ENCODE measurements at places on chromosomes 11 and 22. TPM values are rescaled to one million over a fixed set of nuclear protein-coding genes. Genes with fewer than 3 reads are reported as not detected.
A peak's percentile ranks its signal among the peaks of the same experiment; 100 is the strongest.

- no peak for DNase-seq
Measured at GRCh38 chr11:121550247-121551030, 97.7 kb upstream of the SORL1-AS1 start.

GRCh38 chr11:115290893-115291292 lies 213.3 kb downstream of the CADM1 start:
- DNase-seq, result peak; percentile 35

- DNase-seq, result no peak
Measured at GRCh38 chr22:47064016-47064415, 301.6 kb downstream of the TBC1D22A start.

GRCh38 chr11:62151737-62152102 lies 27.9 kb downstream of the INCENP start:
- no peak for DNase-seq

GRCh38 chr11:128814856-128815705 lies 52.0 kb downstream of the KCNJ1 start:
- peak; percentile 82 for DNase-seq

- no peak for DNase-seq
Measured at GRCh38 chr11:134330611-134331353, 1.0 kb upstream of the GLB1L2 start.

DNA sequence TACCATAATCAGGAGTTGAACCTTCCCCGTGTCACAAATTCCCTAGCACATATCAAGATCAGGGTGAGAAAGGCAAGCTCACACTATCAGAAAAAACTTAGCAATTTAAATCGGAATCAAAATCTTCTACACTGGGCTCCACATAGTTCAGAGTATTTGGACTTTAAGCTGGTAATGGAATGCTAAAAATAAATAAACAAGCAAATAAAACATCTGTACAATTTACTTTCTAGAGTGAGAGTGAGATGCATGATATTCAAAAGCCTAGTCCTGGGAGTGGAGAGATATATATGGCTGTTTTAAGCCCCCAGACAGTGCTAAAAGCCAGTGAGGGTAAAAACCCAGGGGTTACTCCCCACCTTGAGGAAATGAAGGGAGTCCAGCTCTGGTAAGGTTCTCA lies 380.6 kb downstream of the SOX6 start:
- no peak for DNase-seq

- DNase-seq, result no peak
Measured at GRCh38 chr11:23903044-23903704, 593.7 kb upstream of the LUZP2 start.

GRCh38 chr11:100586361-100587101 lies 100.6 kb upstream of the ARHGAP42 start:
- DNase-seq, result no peak

DNA sequence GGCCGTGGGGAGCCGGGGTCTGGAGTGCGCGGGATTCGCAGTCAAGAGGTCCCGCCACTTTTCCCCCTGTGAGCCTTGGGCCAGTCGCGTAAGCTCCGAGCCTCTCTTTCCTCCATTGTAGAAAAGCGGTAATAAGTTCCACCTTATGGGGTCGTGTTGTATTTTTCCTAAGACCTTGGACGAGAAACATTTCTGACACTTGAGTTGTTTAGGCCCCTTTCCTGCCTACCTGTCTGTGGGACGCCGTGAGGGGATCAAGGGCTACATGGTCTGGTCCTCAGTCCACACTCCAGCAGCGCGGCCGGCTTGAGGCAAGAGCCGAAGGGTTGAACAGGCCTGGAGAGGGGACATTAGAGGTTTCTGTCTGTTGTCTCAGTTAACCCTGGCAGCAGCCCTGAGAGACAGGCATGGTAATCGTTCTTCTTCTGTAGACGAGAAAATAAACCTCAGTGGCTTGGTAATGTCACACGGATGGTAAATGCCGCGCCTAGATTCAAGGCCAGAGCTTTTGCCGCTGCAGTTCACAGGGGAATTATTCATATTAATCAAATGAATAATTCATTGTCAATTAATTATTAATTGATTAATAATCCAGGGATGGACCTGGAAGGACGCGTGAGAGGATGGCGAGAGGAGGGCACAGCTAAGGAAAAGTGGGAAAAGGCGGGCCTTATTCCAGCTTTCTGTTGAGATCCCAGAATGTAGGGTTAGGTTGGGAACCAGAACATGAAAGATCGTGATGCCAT lies 545 bp downstream of the FEN1 start:
- no peak for DNase-seq

- no peak for DNase-seq
Measured at GRCh38 chr11:64378335-64378880, 19.4 kb downstream of the RPS6KA4 start.

DNA sequence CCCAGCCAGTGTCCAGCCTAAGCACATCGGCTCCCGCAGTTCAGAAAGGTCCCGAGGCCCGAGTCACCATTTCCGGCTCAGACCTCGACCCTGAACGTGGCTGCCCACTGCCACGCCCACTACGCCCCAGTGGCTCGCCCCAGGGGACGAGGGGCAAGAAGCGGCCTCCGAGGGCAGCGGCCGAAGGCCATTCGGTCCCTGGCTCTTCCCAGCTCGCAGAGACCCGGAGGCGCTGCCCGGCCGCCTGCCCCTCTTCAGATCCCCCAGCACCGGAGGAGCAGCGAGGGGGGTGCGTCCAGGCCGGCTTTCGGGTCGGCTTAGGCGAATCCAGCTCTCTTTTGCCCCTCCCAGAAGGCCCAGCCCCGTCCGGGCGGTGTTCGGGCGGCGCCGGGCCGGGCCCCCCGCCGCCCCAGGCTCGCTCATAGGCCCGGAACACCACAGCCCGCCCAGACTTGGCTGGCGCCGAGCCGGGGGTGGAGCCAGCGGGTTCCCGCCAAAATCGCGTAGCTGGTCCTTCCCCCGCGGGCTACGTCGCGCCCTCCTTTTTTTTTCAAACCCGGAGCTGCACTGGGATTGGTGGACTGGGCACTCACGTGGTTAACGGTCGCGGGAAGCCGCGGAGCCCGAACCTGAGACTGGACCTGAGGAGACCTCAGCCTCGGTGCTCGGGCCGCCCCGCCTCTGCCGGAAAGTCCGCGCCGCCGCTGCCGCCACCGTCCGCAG lies at the start of gene WEE1:
TSS of gene WEE1 (plus strand) at position 619 of the 723 bp plus-strand sequence. CDS start 264 bp downstream, outside the sequence.
- peak; percentile 91 for DNase-seq

DNA sequence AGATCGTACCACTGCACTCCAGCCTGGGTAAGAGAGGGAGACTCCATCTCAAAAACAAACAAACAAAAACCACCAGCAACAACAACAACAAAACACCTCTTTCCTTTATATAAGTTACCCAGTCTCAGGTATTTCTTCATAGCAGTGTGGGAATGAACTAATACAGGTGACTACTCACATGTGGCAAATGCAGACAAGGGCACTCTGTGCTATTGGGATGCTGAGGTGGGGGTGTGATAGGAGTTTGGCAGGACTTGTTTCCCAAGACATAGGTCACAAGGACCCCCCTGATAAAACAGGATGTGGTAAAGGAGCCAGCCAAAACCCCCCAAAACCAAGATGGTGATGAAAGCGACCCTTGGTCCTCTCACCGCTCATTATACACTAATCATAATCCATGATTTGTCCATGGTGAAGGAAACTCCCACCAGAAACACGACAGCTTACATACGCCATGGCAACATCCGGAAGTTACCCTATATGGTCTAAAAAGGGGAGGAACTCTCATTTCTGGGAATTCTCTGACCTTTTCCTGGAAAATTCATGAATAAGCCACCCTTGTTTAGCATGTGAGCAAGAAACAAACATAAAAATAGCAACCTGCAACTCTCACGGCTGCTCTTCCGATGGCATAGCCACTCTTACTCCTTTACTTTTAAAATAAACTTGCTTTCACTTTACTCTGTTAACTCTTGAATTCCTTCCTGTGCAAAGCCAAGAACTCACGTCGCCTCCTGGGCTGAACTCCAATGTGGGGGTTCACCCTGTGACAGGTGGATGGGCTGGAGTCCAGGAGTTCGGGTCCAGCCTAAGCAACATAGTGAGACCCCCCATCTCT lies 18.8 kb upstream of the INCENP start:
- no peak for DNase-seq

DNA sequence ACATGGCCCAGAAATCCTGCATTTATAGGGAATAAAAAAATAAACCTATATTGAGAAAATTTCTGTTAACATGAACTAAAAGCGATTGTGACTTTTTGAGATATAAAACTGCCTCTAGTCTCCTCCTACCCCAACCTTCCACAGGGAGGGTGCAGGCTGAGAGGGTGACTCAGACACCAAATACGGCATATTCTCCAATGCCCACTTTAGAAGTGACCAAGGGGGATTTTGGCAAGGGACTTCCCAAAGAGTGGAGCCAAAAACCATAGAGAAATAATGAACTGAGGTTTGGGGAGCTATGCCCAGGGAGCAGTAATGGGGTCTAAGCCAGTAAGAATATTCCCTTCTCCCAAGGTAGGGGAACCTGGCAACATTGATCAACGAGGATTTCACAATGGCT lies 124.9 kb upstream of the ZC3H12C start:
- DNase-seq, result no peak

DNA sequence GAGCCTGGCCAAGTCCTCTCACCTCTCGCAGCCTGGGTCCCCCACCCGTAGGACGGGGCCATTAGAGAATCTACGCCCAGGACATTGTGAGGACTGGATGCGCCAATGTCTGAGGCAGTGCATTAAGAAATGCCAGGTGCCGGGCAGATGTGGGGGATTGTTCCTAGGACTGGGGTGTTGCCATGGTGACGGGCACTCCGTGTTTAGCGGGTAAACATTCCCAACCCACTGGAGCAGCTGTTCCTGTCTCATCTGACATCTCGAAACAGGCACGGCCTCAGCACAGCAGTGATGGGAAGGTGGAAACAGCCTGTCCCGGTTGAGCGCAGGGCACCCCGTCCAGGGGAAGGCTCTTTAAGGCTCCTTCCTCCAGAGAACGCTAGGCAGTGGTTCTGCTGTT lies 99.6 kb upstream of the RTL6 start:
- no peak for DNase-seq

DNA sequence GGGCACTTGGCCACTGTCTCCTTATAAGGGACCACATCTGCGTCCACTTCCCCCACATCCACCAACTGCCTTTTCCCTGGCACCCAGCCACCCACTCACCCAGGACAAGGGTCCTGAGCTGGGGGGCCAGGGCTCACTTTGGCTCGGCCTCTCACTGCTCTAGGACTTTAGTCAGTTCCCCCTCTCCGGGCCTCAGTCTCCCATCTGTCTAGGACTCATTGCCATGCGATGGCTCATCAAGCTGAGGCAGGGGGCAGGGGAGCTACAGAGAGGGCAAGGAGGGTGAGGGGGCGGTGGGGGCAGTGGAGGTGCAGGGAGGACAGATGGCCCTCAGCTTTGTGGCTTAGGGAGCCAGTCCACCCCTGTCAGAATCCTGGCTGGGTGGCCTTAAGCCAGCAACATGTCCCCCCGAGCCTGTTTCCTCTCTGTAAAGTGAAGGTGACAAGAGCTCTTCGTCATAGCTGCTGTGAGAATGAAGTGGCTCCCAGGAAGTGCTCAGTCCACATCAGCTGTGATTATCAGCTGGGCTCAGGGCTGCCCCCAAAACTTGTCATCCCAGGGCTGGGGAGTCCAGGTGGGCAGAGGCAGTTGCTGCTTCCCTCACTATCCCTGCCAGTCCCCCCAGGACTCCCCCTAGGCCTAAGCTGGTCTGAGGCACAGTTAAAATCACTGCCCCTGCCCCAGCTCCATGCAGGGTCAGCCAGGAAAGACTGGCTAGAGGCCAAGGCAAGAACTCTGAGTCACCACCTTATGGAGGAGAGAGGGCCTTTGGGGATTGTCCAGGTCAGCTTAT lies 14.9 kb downstream of the RAC2 start:
- no peak for DNase-seq

DNA sequence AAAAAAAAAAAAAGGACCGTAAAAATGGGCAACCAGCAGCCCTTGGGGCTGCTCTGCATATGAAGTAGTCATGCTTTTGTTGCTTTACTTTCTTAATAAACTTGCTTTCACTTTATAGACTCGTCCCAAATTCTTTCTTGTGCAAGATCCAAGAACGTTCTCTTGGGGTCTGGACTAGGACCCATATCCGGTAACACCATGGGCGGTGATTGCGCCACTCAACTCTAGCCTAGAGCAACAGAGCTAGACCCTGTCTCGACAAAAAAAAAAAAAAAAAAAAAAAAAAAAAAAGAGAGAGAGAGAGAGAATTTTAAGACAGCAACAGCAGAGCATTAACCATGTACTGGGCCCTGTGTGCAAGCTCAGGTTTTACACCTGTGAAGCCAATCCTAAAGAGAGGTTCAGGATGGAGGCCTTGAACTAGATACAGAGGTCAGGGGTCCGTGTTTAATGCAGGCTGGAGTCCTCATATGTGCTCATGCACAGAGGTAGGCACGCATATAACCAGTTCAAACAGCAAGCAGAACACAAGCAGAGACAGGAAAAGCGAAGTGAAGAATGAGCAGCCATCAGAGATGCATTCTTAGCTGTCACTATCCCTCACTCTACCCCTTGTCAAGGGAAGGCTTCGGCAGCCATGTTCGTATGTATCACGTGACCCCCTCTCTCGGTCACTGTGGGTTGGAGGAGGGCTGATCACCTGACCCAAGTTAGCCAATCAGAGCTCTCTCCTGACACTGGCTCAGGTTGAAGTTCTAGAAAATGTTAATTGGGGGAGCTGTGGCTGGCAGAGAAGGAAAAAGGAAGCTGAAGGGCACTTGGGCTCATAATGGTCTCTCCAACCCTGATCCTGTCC lies 16.7 kb upstream of the SYT12 start:
- DNase-seq, result no peak

DNA sequence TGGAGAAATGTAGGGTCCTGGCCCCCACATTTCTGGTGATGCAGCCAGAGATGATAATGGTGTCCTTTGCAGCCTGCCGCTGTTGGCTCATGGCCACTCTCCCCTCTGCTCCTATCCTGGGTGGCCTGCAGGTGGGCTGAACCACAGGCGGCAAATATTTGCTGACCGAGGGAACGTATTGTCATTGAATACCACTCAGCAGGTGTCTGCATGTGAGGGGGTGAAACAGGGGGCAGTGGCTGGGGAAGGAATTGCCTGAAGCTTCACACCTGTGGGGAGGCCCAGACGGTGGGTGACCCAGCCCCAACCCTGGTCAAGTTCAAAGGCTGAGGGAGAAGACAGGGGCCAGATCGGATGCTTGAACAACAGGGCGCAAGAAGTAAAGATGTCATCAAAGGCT lies 73.3 kb upstream of the WNT11 start:
- no peak for DNase-seq

DNA sequence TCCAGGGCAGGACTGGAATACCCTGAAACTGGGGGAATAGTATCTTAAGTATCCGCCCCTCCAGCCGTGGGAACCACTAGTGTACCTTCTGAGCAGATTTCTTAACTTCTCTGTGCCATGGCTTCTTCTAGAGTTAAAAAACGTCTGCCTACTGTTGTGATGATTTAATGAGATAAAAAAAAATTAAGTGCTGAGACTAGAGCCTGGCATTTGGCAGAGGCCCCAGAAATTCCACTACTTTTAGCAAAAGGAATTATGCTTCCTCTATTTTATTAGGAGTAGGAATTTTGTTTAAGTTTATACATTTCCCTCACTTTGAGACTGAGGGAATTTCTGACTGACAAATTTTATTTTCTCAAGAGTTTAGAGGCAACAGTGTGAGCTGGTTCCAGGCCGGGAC lies 371.2 kb upstream of the B3GAT1 start:
- no peak for DNase-seq

- DNase-seq, result no peak
Measured at GRCh38 chr11:95512177-95512576, 277.4 kb downstream of the FAM76B start.

Gene MAPK1
- 128 TPM for polyA plus RNA-seq

Gene THY1
- polyA plus RNA-seq, result 111 TPM

Gene NAGA
- 32.5 TPM for polyA plus RNA-seq

Gene DKK3
- 51.5 TPM for polyA plus RNA-seq

Gene PEX26
- 32.5 TPM for polyA plus RNA-seq

Gene EFCAB6
- polyA plus RNA-seq, result 5.1 TPM

Gene SLC43A3
- polyA plus RNA-seq, result 24.7 TPM

Gene MIOX
- polyA plus RNA-seq, result 18.2 TPM

Gene POU2AF2
- not detected for polyA plus RNA-seq

Gene VSIG10L2
- not detected for polyA plus RNA-seq

All from left renal cortex interstitium (tissue), 4 donors.